ENCODE measurements at places on chromosomes 5 and 9. TPM values are rescaled to one million over a fixed set of nuclear protein-coding genes. Genes with fewer than 3 reads are reported as not detected.

DNA sequence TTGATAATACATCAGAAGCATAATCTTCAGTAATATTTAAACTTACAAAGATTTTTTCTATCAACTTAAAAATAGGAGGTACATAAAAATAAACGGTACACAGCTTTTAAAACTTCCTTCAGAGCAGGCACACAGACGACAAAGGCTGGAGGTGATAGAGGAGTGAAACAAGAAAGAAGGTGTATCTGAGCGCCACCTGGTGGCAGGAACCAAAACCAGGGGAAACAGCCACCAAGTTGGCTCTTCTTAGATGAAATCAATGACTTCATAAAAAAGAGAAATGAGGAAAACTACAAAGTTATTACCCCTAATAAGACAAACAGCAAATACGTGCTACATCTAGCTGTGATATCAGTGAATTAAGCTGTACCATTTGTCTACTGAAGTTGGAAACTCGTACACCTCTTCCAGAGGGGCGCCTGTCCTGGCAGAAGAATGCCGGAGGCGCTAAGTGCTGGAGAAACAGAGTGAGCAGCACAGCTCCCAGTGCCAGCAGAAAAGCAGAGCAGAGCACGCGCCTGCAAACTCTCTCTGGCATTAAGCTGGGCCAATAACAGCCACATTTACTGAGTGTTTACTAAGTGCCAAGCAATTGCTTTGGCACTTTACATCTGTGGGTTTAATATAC lies 85.9 kb downstream of the SETX start:
- peak; percentile 42 for DNase-seq

Gene WWC1
- polyA plus RNA-seq, result 78.3 TPM

Gene BTNL8
- 0.46 TPM for polyA plus RNA-seq

DNA sequence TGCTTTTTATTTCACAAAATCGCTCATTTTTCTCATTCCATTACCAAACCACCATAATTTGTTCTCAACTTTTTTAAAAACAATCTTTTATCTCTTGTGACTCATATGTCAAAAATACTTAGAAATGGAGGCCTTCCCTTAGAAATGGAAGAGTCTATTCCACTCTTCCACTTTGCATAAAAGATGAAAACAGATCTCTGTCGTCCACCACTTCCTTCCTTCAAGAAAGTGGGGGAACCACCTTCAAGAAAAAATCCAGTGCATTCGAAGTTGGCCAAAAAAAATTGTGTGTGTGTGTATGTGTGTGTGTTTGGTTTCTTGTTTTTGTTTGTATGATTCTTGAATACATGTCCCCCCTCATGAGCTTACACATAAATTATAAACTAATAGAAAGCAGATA lies 628.8 kb upstream of the DMAC1 start:
- DNase-seq, result no peak

DNA sequence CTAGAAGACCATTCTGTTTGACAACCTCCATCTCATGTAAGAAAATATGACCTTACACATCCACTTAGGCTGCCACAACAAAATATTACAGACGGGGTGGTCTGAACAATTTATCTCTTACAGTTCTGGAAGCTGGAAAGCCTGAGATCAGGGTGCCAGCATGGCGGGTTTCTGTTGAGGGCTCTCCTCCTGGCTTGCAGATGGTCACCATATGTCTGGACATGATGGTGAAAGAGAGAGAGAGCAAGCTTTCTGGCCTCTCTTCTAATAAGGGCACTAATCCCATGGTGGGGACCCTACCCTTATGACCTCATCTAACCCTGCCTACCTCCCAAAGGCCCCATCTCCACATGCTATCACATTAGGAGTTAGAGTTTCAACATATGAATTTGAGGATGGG lies 66.0 kb downstream of the AMBP start:
- DNase-seq, result no peak

Gene SMIM33
- polyA plus RNA-seq, result 0.03 TPM

DNA sequence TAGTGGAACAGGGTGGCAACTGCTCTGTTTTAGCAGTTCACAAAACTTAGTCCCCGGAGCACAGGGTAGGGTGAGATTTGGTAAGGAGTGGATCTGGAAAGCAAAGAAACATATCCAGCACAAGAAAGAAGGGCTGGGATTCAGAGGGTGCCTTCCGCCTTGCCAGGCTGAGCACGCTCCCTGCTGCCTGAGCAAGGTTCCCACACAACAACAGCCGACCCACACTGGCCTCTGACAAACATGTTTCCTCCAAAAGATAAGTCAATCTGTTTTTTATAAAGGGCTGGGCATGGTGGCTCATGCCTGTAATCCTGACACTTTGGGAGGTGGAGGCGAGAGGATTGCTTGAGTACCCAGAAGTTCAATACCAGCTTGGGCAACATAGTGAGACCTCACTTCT lies 45.8 kb downstream of the RAB3C start:
- DNase-seq, result no peak

DNA sequence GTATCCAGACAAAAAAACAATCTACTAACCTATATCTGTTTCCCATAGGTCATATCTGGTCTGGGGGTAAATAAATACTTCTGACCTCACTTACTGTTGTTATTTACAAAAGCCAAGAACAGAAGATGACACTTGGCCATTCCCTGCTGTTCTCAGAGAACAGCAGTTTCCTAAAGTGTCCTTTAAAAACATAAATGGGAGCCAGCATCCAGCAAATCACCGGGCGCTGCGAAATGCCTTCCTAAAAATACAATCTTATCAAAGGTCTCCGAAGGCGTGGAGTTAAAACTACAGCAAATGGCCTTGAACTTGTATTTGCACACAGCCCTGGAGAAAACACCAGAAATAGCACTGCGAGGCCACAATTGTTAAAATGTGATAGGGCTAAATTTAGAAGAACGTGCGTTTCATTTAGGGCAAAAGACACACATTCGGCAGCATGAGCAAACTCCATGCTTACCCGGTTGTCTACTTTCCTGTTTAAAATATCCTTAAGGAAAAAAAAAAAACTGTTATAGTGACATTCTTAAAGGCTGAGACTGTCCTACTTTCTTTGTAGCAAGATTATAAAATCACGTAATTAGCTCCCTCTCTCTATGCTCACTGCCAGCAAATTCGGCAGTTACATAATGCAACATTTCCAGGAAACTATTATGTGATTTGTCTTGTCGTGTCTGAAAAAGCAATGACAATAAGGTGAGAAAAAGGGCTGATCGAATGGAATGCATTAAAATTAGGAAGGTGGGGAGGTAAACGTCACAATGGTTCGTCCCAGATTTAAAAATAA lies 1.5 kb downstream of the NFIL3 start:
- DNase-seq, result no peak

Gene RNF183
- polyA plus RNA-seq, result 7.5 TPM

DNA sequence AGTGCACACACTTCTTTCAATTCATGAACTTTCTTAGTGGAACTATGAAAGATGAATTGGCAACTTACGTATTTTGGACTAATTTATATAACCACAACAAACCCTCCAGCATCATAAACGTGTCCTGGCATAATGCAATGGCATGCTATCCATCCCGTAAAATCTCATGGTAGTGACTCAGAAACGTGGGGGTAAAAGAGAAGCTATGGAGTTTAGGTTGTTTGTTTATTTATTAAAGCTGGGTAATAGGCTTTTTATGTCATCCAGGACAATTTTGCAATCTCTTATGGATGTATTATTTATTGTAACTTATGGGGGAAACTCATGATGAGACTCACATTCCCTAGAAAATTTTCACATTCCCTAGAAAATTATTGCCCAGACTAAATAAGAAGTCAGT lies 106.3 kb downstream of the GDA start:
- DNase-seq, result no peak

Gene SLC1A3
- 2.8 TPM for polyA plus RNA-seq

GRCh38 chr5:96329886-96330529 lies 103.0 kb downstream of the PCSK1 start:
- no peak for DNase-seq

Gene WHRN
- polyA plus RNA-seq, result 7.5 TPM

- DNase-seq, result no peak
Measured at GRCh38 chr9:136220017-136220729, 15.2 kb upstream of the LHX3 start.

Gene FOXD4L4
- not detected for polyA plus RNA-seq

GRCh38 chr9:114256827-114257328 lies 66.0 kb upstream of the ORM1 start:
- DNase-seq, result no peak

DNA sequence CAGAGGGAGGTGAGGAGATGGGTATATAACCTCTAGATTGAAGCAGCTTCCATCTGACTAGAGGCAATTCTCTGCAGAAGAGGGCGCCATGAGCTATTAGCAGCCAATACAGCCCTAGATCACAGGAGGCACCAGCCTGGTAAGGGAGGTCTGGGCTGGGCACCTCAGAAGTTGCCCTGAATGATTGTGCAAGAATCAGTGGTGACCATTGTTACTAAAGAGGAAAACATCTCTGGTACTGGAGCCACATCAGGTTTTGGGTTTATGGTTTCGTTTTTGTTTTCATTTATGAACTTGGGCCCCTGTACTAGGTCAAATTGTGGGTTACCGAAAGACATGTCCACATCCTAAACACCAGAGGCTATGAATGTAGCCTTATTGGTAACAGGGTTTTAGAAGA lies 342.0 kb downstream of the MLLT3 start:
- no peak for DNase-seq
